ENCODE measurements at places on chromosomes 6 and 20.
A peak's percentile ranks its signal among the peaks of the same experiment; 100 is the strongest.

DNA sequence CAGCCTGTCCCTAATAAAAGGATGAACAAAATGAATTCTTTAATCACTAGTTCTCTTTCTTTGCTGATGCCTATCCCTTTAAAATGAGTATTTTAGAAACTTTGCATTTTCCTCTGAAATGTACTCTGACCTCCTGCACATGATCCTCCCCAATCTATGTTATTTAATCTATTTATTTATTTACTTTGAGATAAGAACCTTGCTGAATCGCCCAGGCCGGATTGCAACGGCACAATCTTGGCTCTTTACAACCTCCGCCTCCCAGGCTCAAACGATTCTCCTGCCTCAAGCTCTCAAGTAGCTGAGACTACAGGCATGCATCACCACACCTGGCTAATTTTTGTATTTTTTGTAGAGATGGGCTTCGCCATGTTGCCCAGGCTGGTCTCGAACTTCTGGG, 27.9 kb downstream of the ADTRP start:
- no peak for DNase-seq

- no peak for DNase-seq
Measured at GRCh38 chr6:61100072-61100471, 1186.0 kb downstream of the KHDRBS2 start.

DNA sequence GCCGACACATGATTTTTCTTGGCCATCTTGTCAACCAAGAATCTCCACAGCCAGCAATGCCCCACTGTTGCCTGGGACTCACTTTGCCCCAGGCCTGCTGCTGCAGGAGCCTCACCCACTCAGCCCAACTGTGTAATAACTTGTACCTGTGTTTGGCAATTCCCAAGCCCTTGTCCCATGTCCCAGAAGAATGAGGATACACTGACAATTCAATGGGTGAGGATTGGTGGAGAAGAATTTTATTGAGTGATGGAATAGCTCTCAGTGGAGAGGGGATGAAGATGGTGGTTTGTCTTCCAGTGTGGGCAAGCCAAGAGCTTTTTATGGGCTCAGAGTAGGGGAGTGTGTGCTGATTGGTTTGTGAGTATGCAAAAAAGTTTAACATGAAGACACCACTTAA, 861.9 kb downstream of the TFAP2A start:
- no peak for DNase-seq

GRCh38 chr20:63222541-63222940, 6.6 kb upstream of the YTHDF1 start:
- DNase-seq = no peak

DNA sequence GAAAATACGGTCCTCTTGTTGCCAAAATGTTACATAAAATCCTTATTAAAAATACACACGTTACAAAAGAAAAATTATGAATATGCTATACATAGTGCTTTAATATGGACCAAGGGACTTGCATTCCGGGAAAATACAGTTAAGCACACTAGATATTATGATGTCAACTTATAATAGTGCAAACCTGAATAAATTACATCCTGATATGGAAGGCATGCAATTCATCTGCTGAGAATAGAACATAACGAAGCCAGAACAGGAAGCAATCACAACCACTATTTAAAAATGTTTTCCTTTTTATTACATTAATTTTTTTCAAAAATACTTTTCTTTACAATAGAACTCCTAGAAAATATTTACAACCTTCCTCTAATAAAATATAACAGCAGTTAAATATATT, 7.8 kb upstream of the MRPS10 start:
- no peak for DNase-seq

- DNase-seq = no peak
Measured at GRCh38 chr6:160667639-160668481, 3.8 kb upstream of the LPA start.

GRCh38 chr6:7341989-7342742, 29.2 kb upstream of the SSR1 start:
- DNase-seq = no peak

DNA sequence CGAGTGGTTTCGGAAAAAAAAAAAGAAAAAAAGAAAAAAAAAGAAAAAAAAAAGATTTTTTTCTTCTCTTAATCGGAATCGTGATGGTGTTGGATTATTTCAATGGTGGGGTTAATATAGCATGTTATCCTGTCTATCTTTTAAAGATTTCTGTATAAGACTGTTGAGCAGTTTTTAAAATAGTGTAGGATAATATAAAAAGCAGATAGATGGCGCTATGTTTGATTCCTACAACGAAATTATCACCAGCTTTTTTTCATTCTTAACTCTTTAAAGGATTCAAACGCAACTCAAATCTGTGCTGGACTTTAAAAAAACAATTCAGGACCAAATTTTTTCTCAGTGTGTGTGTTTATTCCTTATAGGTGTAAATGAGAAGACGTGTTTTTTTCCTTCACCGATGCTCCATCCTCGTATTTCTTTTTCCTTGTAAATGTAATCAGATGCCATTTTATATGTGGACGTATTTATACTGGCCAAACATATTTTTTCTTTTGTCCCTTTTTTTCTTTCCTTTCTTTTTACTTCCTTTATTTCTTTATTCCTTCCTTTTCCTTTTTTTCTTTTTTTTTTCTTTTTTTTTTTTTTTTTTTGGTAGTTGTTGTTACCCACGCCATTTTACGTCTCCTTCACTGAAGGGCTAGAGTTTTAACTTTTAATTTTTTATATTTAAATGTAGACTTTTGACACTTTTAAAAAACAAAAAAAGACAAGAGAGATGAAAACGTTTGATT, 3.6 kb downstream of the SOX4 start:
- DNase-seq = peak; percentile 40

- DNase-seq = no peak
Measured at GRCh38 chr20:41225091-41225490, 87.7 kb downstream of the PLCG1 start.

- DNase-seq = no peak
Measured at GRCh38 chr6:113734982-113735381, 122.2 kb upstream of the MARCKS start.

DNA sequence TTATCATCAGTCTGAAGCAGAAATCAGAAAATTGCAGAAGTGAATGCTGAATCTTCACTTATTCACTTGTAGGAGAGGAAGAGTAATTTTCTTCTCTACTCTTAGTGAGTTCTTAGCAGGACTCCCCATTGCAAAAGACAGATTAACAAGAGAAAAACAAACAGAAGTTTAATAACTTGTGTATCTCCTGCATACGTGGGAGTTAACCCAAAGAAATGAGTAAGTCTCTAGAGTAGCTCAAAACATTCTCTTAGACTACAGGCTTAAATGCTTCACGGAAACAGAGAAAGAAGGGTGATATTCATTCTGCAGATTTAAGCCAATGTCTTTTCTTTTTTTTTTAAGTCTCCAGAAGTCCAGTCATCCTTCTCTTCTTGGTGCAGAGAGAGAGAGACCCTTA, 97.9 kb upstream of the TMEM181 start:
- no peak for DNase-seq

DNA sequence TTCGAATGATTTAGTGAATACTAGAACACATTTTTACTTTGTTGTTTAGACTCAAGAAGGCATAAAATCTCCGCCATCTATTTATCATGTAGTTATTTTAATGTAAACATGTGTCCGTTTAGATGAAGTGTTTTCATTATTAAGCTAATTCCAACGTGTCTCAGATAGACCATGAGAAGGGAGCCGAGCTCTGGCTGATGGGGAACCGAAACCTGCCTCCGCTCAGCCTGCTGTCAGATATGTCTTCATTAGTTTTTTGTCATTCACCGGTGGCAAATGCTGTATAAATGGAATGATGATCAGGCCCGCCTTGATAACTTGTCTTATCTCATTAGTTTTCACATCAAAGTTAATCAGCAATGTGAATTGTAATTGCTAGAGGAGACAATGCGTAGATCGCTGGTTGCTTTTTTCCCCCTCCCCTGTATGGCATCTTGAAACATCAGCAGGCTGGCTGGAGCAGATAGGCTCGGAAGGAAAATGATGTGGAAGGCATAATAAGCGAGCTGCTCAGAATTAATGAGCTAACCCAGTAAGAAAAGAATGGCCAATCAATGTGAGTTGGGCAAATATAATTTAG, 136.4 kb downstream of the LINC00237 start:
- no peak for DNase-seq

- no peak for DNase-seq
Measured at GRCh38 chr6:26254724-26255123, 110.3 kb upstream of the BTN3A2 start.

GRCh38 chr20:52652271-52652670, 319.9 kb upstream of the TSHZ2 start:
- no peak for DNase-seq

DNA sequence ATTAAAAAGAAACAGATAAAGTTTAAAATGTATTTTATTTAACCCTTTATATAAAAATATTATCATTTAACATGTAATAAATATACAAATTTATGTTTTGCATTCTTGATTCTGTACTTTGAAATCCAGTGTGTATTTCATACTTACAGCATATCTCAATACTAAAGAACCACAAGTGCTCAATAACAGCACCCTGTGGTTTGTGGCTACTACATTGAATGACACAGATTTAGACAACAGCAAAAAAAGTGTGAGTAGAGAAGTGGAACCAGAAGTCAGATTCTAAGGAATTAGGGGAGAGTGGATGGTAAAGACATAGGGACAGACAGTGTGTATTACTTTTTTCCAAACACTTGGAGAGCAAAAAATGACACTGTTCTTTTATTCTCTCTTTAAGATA, 524.5 kb downstream of the BMP2 start:
- DNase-seq = no peak

- DNase-seq = no peak
Measured at GRCh38 chr6:43508481-43509141, 1.5 kb downstream of the LRRC73 start.

GRCh38 chr6:155883741-155884140, 428.1 kb upstream of the NOX3 start:
- DNase-seq = no peak

- DNase-seq = no peak
Measured at GRCh38 chr6:73169633-73170032, 55.7 kb downstream of the KHDC1L start.

GRCh38 chr20:62269378-62269777, 31.1 kb downstream of the OSBPL2 start:
- DNase-seq = no peak

DNA sequence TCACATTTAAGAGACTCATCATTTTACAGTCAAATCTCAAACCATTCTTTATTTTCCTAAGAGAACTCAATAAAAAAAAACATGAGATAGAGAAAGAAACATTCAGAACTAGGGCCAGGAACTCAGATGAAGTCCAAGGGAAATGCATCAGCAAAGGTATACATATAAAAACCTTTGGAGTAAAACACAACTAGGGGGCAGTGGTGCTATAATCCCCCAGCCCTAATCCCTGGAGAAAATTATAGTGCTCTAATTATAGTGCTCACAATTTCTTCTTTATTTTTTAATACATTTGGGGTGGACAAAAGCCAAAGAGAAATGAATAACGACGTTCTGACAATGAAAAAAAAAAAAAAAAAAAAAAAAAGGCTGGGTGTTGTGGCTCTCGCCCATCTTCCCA, 100.6 kb upstream of the EMILIN3 start:
- DNase-seq = peak; percentile 1

- no peak for DNase-seq
Measured at GRCh38 chr6:142523515-142524375, 221.9 kb downstream of the ADGRG6 start.

Data from NCI-H1436 (cell line).